NCI-H1105 (cell line): ENCODE measurements at places on chromosomes 1 and 21.

DNA sequence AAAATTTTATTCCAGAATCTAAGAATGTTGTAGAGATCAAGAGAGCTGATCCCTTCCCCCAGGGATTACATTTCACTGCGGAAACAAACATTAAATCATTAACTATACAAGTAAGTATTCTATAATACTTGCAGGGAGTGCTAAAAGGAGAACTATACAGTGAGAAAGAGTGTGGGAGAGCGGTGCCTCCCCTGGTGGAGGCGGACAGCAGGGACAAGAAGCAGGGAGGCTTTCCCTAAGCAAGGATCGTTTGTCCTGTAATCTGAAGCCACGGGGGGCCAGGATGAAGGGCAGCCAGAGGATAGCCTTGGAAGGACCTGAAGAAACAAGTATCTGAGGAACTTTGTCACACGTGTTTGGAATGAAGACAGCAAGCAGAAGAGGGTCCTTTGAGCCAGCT lies 40.1 kb downstream of the SLC9C2 start:
- DNase-seq: no peak

GRCh38 chr1:223831755-223832636 lies 13.8 kb downstream of the TP53BP2 start:
- no peak for DNase-seq

DNA sequence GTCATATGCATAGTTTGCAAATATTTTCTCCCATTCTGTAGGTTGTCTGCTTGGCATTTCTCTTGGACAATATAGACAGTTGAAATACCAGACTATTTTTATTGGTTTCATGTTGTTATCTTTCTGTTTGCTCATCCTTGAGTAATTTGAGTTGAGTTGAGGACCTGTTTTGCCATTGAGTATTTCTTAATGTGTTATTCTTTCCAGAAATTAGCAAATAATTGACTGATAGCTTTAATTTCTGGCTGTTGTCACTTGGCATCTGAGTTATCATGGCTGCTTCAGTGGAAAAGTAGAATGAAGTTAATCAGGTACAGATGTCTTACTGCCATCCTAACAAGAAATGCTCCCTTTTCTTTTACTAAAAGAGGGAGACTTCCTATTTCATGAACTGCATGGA lies 264.8 kb upstream of the DUSP10 start:
- no peak for DNase-seq

GRCh38 chr1:32216566-32216965 lies 5.6 kb downstream of the TMEM234 start:
- DNase-seq: no peak

- DNase-seq: no peak
Observed at GRCh38 chr1:111653709-111654108, 34.1 kb downstream of the RAP1A start.

GRCh38 chr1:79100385-79100784 lies 93.9 kb upstream of the ADGRL4 start:
- DNase-seq: no peak

DNA sequence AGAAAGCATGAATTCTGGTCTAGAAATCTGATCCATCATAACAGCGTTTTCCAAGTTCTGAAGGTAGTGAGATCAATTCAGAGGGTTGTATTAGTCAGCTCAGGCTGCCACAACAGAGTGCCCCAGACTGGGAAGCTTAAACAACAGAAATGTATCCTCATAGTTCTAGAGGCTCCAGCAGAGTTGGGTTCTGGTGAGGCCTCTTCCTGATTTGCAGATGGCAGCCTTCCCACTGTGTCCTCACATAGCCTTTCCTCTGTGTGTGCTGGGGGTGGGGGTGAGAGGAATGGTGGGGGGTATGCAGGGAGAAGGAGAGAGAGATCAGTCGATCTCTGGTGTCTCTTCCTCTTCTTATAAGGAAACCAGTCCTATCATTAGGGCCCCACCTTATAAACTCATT lies 15.1 kb downstream of the ZBTB8B start:
- DNase-seq: no peak

DNA sequence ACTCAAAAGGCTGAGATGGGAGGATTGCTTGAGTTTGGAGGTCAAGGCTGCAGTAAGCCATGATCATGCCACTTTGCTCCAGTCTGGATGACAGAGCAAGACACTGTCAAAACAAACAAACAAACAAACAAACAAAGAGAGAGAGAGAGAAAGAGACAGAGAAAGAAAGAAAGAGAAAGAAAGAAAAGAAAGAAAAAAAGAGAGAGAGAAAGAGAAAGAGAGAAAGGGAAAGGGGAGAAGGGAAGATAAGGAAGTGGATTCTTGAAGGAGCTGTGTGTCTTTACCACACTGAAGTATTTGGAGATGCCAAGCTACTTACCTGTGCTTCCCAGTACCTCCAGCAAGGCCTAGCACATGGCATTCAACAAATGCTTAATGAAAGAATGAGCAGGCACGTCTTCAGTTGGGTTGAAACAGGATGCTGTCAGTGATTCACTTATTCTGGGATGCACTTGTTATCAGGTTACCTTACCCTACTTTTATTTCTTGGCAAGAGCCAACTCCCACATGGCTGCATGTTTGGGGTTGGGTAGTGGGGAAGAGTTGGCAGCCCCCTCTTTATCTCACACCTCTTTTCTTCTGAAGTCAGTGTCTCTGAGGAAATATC lies 28.8 kb downstream of the CD101 start:
- no peak for DNase-seq

- DNase-seq: no peak
Observed at GRCh38 chr1:92992054-92992453, 30.8 kb upstream of the DIPK1A start.

- DNase-seq: no peak
Observed at GRCh38 chr1:39082811-39083576, 56.8 kb downstream of the NDUFS5 start.

DNA sequence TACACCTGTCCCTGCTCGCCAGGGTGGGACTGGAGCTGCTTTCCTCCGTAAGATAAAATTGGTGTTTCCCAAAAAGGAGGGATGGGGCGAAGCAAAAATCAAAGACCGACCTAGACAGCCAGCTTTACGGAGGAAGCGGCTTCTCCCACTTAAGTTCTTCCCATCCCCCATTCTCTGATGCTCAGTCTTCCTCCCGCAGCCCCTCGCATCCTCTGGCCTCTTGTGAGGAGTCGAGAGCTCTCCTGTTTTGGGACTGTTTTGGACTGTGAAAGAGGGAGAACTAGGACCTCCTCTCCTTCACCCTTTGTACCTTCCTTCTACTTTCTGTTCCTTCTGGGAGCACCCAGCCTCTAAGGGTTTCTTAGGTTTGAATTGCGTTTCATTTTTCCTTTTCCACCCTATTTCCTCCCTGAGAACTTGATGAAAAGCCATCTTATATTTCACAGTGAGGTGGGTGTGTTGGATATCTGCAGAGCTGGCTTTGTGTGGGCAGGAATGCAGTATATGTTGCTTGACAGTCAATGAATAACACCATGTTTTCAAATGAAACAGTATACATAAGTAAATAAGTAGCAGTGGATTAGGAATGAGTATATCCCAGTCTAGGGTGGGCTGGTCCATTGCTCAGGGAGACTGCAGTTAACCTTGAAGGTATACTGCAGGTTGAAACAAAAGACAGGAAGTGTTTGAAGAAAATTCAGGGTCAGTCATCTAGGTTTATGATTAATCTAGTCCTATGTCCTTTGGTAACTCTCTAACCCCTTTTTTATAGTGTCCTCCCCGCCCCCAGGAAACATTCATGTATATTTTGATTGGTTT lies 848 bp downstream of the CTTNBP2NL start:
- DNase-seq: no peak

- no peak for DNase-seq
Observed at GRCh38 chr1:147052143-147052542, 114.0 kb downstream of the NBPF12 start.
